ENCODE measurements at places on chromosomes 6 and 20. TPM values are rescaled to one million over a fixed set of nuclear protein-coding genes. Genes with fewer than 3 reads are reported as not detected.

GRCh38 chr20:4972506-4973251 lies 28.6 kb downstream of the SLC23A2 start:
- no peaks in the 10 kb centered on the region for H3K36me3 ChIP-seq
- no peak for DNase-seq
- no peak overlapping the region for H3K4me3 ChIP-seq
- H3K27me3 ChIP-seq, result no peaks in the 10 kb centered on the region
- no peaks in the 10 kb centered on the region for H3K4me1 ChIP-seq
- H3K27ac ChIP-seq, result no peak overlapping the region

- no peaks in the 10 kb centered on the region for H3K36me3 ChIP-seq
These were observed 51.7 kb downstream of the SLC22A23 start for GRCh38 chr6:3405182-3405518.

- H3K4me1 ChIP-seq, result peaks cover 9% of the 10 kb centered on the region
- no peak overlapping the region for H3K4me3 ChIP-seq
- H3K27me3 ChIP-seq, result no peaks in the 10 kb centered on the region
- no peak overlapping the region for H3K27ac ChIP-seq
These were observed 267.1 kb upstream of the SGK1 start for GRCh38 chr6:134584847-134585516.

- no peaks in the 10 kb centered on the region for H3K27me3 ChIP-seq
- H3K36me3 ChIP-seq, result no peaks in the 10 kb centered on the region
- DNase-seq, result no peak
- H3K27ac ChIP-seq, result no peak overlapping the region
- H3K4me3 ChIP-seq, result no peak overlapping the region
- no peaks in the 10 kb centered on the region for H3K4me1 ChIP-seq
These were observed 16.5 kb upstream of the SH3BGRL2 start for GRCh38 chr6:79614326-79615305.

GRCh38 chr6:105833959-105834947 lies 251.9 kb upstream of the PRDM1 start:
- H3K4me1 ChIP-seq, result peaks cover 14% of the 10 kb centered on the region
- DNase-seq, result no peak
- no peaks in the 10 kb centered on the region for H3K36me3 ChIP-seq
- no peak overlapping the region for H3K27ac ChIP-seq
- H3K4me3 ChIP-seq, result no peak overlapping the region

DNA sequence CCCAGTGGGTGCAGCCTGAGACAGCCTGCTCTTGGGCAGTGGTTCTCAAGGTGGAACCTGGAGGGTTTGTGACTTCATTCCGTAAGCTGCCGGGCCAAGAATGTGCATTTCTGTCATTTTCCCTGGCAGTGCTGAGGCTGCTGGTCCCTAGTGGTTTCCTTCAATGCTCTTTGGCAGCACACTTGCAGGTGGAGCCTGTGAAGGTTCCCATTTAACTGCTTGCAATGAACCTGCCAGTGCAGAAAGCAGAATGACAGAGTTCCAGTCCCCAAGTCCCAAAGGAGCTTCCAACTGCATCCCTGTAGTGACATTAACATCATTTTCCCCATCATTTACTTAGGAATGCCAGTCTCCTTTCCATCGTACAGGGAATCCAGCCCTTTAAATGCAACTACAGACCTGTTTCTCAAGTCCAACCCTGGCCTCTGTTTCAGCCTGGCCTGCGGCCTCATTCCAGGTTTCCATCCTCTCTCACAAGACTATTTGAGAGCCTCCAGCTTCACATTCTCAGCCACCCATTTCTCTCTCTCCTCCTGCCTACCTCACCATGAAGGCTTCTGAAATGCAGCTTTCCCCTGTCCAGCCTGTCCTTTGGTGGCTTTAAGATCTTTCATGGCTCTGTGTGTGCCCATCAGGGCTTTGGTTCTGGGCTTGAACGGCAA lies 149.7 kb upstream of the GGTLC1 start:
- H3K4me1 ChIP-seq, result peaks cover 21% of the 10 kb centered on the region
- no peaks in the 10 kb centered on the region for H3K27me3 ChIP-seq
- DNase-seq, result no peak
- no peak overlapping the region for H3K27ac ChIP-seq
- no peak overlapping the region for H3K4me3 ChIP-seq
- no peaks in the 10 kb centered on the region for H3K36me3 ChIP-seq

DNA sequence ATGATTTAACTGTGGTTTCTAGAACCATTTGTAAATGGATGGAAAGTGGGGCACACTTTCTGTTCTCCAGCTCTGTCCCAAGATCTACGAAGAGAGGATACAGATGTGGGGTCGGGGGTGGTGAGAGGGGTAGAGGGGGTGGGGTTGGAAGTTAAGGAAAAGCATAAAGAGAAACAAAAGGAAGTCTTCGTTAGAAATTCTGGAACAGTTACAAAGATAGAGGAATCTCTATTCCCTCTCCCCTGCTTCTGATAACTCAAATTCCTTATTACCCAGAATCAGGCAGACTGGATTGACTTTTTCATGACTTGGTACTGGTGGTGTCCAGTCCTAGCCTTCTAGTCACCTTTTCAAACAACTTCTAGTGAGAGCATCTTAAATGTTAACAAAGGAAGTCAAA lies 4.9 kb downstream of the GCM1 start:
- no peak overlapping the region for H3K4me3 ChIP-seq
- H3K36me3 ChIP-seq, result no peaks in the 10 kb centered on the region
- no peaks in the 10 kb centered on the region for H3K4me1 ChIP-seq

- peaks cover 32% of the 10 kb centered on the region for H3K4me1 ChIP-seq
- H3K4me3 ChIP-seq, result no peak overlapping the region
- H3K27me3 ChIP-seq, result no peaks in the 10 kb centered on the region
- peak overlapping the region; percentile 1 for H3K27ac ChIP-seq
- DNase-seq, result no peak
- peaks cover 8% of the 10 kb centered on the region for H3K36me3 ChIP-seq
These were observed 15.0 kb downstream of the PARD6B start for GRCh38 chr20:50746138-50746940.

The PACSIN1 gene
- not detected for polyA plus RNA-seq

Measured in keratinocyte (primary cell).